ENCODE measurements at places on chromosomes 16 and 17.

GRCh38 chr16:11689031-11689840, 21.0 kb downstream of the SNN start:
- peaks cover 39% of the 10 kb centered on the region for H3K36me3 ChIP-seq
- no peak overlapping the region for H3K4me3 ChIP-seq
- H3K27me3 ChIP-seq = no peaks in the 10 kb centered on the region
- no peak for DNase-seq
- no peak overlapping the region for H3K27ac ChIP-seq
- H3K4me1 ChIP-seq = peaks cover 2% of the 10 kb centered on the region

DNA sequence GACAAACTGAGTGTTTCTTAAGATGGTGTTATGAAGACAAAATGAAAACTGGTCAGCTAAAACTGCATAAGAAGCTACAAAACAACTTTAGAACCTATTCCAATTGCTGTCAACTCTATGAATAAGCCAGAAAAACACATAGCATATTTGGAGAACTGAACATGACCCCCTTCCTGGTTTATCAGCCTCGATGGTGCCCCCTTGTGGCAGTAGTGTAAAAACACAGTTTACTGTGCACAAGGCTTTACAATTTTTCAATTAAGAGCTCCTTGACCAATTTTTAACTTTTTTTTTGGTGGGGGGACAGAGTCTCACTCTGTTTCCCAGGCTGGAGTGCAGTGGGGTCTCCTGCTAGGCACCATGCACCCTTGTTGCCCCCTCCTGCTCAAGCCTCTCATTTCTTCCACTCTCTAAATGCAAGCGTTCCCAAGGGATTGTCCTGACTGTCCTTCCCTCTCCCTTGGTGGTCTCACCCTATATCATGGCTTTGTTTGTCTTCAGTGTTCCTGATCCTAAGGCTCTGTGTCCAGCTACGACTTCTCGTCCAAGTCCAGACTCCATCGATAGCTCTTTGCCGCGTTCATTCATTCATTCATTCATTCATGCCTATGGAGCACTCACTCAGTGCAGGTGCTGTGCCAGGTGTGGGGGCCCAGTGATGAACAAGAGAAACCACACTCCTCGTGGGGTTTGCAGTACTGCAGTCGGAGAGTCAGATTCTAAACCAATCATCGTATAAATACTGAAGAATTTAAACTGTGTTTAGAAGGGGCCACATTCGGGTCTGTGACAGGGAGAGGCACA, 7.5 kb downstream of the EIF1 start:
- peak; percentile 71 for DNase-seq
- no peak overlapping the region for H3K27ac ChIP-seq
- peaks cover 7% of the 10 kb centered on the region for H3K4me1 ChIP-seq
- H3K4me3 ChIP-seq = no peak overlapping the region
- H3K27me3 ChIP-seq = no peaks in the 10 kb centered on the region
- peaks cover 13% of the 10 kb centered on the region for H3K36me3 ChIP-seq

- no peaks in the 10 kb centered on the region for H3K27me3 ChIP-seq
- no peak overlapping the region for H3K27ac ChIP-seq
- no peak for DNase-seq
- H3K36me3 ChIP-seq = peaks cover 3% of the 10 kb centered on the region
- no peak overlapping the region for H3K4me3 ChIP-seq
Measured at GRCh38 chr16:69483611-69484010, 59.2 kb downstream of the CYB5B start.

DNA sequence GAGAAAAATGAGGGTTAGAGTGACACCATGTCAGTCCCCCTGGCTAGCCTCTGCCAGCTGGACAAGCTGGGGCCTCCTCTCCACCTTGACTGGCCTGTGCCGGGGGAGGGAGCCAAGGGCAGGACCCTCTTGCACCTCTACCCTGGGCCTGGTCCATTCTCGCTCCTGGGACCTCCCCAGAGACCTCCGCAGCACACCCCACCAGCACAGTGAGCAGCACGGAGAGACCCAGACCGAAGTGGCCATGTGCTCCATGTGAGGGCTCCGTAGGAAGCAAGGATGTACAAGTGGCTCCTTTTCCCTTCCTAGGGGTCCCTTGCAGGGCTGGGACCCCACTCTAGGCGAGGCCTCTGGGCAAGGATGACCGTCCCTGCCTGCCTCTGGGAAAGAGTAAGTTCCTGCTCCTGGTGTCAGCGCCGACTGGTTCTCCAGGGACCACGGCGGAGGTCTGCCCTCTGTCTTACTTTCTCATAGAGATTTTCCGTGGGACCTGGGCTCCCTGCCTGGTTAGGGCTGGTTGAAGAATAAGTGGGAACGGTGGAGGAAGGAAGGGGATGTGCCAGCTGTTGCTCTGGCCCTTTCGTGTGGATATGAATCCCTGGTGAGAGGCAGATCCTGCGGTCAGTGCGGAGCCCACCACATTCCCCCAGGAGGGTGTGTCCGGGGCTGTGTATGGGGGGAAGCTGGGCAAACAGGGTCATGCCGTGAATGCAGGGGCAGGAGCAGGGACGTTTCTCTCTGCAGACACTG, 124.2 kb downstream of the METRNL start:
- H3K27ac ChIP-seq = no peak overlapping the region
- H3K4me3 ChIP-seq = no peak overlapping the region
- H3K27me3 ChIP-seq = no peaks in the 10 kb centered on the region
- H3K36me3 ChIP-seq = no peaks in the 10 kb centered on the region
- peaks cover 25% of the 10 kb centered on the region for H3K4me1 ChIP-seq
- no peak for DNase-seq

DNA sequence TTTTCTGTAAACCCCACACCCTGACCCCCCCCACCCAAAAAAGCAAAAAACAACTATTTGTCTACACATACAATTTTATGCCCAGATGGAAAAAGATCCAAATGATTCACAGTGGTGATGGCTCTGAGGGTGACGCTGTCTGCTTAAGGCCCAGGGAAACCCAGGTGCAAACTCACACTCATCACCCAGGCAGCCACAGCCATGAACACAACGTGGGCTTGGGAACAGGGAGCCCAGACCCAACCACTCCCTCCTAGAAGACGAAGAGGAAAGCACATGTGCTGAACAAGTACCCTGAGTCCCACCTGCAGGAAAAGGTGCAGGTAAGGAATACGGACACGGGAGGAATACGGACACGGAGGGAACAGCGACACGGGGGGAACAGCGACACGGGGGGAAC, 5.4 kb downstream of the HBQ1 start:
- H3K4me3 ChIP-seq = no peak overlapping the region
- no peak overlapping the region for H3K27ac ChIP-seq
- H3K4me1 ChIP-seq = peaks cover 2% of the 10 kb centered on the region

DNA sequence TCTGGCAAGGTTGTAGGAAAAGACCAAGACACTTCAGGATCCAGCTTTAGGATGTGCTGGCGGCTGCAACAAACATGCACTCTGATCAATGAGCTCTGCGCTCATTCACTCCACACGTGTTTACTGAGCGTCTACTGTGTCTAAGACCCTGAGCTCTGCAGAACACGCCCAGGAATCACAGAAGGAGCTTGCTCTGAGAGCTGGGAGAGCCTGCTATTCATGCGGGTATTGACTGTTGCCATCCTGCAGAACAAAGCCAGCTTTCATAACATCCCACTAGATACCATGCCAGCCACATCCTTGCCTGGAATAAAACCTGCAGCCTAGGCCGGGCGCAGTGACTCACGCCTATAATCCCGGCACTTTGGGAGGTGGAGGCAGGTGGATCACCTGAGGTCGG, 44.1 kb downstream of the NXN start:
- DNase-seq = no peak
- no peak overlapping the region for H3K4me3 ChIP-seq
- H3K27me3 ChIP-seq = no peaks in the 10 kb centered on the region
- peaks cover 6% of the 10 kb centered on the region for H3K36me3 ChIP-seq
- H3K27ac ChIP-seq = no peak overlapping the region

DNA sequence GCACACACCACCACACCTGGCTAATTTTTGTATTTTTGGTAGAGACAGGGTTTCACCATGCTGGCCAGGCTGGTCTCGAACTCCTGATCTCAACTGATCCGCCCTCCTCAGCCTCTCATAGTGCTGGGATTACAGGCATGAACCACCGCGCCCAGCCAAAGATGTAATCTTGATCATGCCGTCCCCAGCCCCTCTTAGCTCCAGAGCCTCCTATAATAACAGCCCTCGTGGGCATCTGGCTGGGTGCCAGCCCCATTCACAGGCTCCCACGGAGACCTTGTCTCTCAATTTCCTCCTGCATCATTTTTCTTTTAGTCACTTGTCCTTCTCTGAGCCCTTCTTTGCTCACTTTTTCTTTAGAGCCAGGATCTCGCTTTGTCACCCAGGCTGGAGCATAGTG, 94.2 kb downstream of the KATNIP start:
- peak overlapping the region; percentile 12 for H3K27ac ChIP-seq
- H3K36me3 ChIP-seq = no peaks in the 10 kb centered on the region
- H3K27me3 ChIP-seq = no peaks in the 10 kb centered on the region
- no peak for DNase-seq
- no peak overlapping the region for H3K4me3 ChIP-seq
